ENCODE measurements at places on chromosomes 1 and 21.
A peak's percentile ranks its signal among the peaks of the same experiment; 100 is the strongest.

DNA sequence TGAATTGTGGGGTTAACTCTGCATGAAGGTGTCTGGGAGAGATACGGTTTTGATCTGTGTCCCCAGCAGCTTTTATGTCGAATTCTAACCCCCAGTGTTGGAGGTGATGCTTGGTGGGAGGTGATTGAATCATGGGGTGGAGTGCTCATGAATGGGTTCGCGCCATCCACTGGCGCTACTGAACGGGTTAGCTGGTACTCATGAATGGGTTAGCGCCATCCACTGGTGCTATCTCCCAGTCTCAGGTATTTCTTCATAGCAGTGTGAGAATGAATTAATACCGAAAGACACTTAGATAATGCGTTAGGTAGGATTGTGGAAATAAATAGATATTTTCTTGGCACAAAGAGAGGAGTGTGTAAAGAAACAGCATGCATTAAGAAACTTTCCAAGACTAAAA is 32.9 kb upstream of the CLDN8 start:
- no peak for DNase-seq

DNA sequence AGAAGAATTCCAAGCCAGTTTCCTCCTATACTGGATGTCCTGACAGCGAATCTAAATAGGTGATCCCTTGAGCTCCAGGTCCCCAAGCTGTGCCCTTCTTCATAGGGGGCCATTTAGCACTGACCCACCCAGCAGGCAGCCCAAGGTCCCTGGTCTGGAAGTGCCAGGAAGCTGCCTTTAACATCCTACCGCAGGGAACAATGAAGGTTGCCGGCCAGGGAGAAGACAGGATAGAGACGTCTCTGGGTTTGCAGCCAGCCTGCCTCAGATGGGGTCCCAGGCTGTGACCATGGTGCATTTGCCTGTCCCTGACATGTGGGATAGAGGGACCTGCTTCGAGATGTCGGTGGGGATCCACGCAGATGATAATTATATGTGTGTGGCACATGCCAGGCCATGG is 2.7 kb upstream of the RIPK4 start:
- DNase-seq = peak; percentile 61

- no peak for DNase-seq
Measured at GRCh38 chr1:16986560-16986959, 6.1 kb upstream of the MFAP2 start.

DNA sequence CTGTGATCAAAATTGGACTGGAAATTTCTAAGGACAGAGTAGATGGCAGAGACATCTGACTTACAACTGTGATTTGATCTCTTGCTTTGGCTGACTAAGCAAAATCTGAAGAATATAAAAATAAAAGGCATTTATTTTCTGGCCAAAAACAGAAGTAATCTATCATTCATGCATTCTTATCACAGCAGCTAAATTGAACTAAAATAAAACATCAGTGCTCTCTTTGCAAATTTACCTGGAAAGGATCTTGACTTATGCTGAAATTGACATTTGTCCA is 81.4 kb upstream of the ZNF678 start:
- no peak for DNase-seq

DNA sequence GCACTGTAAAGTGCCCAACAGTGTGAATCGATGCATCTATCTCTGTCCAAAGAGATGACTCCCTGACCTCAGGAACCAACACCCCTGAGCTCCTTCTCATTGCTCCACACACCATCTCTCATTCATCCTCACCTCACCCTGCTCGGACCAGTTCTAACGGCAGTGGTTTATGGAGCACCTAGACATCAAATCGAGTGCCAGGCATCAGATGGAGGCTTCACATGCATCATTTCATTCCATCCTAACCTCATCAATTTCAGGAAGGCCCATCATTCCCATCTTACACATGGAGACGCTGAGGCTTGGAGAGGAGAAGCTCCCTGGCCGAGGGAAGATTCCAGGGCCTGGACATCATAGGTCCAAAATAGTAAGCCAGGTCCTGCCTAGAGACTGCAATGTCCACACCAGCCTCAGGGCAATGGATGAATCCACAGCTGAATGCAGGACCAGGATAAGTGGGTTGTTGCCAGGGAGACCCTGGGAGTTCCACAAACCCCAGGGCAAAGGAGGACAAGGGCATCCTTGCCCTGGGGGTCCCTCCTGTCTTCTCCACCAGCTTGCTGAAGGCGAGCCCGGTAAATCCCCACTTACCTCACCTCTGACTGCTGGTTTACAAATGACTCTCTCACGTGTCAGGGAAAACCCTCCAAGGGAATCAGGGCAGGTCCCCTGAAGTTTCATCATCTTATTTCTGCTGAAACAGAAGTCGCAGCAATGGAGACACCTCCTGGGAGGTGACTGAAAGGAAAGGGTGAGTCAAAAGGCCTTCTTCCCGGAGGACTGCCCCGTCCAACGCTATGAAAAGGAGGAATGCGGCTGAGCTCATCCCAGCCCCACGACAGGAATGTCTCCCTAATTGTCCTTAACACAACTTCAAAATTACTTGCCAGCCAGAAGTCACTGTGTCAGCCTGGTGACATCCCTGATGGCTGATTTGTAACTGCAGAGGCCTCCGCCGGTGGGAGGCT is 9.0 kb upstream of the IFFO2 start:
- DNase-seq = no peak

GRCh38 chr1:99811075-99811474 is 39.1 kb upstream of the AGL start:
- DNase-seq = no peak

GRCh38 chr1:50371749-50372148 is 51.5 kb downstream of the DMRTA2 start:
- DNase-seq = no peak

GRCh38 chr1:21344750-21345443 is 54.6 kb upstream of the ECE1 start:
- no peak for DNase-seq

DNA sequence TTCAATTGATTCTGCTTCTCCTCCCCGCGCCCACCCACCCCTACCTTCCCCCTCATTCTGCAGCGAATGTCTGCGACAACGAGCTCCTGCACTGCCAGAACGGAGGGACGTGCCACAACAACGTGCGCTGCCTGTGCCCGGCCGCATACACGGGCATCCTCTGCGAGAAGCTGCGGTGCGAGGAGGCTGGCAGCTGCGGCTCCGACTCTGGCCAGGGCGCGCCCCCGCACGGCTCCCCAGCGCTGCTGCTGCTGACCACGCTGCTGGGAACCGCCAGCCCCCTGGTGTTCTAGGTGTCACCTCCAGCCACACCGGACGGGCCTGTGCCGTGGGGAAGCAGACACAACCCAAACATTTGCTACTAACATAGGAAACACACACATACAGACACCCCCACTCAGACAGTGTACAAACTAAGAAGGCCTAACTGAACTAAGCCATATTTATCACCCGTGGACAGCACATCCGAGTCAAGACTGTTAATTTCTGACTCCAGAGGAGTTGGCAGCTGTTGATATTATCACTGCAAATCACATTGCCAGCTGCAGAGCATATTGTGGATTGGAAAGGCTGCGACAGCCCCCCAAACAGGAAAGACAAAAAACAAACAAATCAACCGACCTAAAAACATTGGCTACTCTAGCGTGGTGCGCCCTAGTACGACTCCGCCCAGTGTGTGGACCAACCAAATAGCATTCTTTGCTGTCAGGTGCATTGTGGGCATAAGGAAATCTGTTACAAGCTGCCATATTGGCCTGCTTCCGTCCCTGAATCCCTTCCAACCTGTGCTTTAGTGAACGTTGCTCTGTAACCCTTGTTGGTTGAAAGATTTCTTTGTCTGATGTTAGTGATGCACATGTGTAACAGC is 339.9 kb downstream of the NTNG1 start:
- DNase-seq = no peak

- no peak for DNase-seq
Measured at GRCh38 chr1:45038240-45038639, 26.2 kb downstream of the UROD start.

DNA sequence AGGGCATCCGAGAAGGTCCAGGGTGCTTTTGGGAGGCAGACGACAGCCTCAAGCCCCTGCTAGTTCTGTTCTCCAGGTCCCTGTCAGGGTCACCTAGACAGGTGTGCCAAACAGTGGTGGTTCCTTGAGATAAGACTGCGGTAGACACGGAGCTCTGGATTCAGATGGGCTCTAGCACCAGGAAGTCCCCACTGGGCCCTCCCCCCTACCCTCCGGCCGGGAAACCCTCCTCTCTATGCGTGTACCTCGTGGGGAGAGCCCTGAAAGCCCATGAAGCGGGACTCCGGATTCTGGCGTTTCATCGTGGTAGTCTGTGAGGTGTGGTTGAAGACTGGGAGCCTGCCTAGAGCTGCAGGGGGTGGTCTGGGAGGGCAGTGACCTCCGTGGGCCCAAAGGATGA is 2.1 kb upstream of the KCNA2 start:
- no peak for DNase-seq

DNA sequence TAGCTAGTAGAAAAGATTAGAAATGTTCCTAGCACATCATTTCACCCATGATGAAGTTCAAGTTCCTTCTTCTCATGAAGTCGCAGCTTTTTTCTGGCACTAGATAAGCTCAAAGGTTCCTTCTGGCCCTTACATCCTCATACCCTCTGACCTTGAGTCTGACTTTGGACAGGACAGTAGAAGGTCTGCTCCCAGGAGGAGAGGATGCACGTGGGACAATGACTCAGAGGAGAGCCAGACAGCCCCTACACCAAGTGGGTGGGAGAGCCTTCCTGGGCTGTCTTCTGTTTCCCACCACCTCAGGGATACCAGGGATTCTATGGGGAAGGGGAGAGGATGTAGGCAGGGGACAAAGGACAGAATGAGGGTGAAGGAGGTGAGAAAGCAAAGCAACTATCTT is 86.0 kb downstream of the HHIPL2 start:
- no peak for DNase-seq

DNA sequence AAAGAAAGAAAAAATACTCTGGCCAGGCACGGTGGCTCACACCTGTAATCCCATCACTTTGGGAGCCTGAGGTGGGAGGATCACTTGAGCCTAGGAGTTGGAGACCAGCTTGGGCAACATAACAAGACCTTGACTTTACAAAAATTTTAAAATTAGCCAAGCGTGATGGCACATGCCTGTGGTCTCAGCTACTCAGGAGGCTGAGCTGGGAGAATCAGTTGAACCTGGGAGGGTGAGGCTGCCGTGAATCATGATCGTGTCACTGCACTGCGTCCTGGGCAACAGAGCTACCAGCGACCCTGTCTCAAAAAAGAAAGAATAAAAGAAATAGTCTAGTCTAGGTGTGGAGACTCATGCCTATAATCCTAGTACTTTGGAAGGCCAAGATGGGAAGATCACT is 22.3 kb downstream of the RRP1B start:
- no peak for DNase-seq

DNA sequence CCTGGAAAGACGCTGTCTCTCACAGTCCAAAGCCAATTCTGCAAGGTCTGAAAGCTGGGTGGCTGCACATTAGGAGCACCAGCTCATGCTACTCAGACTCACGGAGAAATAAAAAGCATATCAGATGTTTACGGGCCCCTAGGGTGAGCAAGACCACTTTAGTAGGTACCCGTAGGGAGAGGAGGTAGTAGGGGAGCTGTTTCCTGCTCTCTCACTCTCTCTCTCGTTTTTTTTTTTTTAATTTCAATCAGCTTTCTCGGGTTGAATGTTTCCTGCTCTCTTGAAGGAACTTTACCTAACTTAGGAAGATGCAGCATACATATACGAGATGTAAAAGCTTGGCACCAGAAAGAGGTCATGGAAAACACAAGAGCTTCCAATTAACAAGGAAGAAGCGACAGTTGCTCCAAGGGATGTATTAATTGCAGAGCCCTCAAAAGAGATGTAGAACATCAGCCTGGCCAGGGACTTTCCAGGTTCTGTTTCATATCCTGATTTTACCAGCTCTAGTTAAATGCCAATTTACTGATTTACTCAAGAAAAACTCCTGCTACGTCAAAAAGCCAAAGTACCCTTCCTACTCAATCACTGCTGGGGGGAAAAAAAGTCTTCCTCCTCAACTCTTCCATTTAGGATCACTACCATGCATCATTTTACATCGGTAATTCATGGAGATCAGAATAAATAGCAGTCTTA is 3.1 kb downstream of the LORICRIN start:
- DNase-seq = no peak

DNA sequence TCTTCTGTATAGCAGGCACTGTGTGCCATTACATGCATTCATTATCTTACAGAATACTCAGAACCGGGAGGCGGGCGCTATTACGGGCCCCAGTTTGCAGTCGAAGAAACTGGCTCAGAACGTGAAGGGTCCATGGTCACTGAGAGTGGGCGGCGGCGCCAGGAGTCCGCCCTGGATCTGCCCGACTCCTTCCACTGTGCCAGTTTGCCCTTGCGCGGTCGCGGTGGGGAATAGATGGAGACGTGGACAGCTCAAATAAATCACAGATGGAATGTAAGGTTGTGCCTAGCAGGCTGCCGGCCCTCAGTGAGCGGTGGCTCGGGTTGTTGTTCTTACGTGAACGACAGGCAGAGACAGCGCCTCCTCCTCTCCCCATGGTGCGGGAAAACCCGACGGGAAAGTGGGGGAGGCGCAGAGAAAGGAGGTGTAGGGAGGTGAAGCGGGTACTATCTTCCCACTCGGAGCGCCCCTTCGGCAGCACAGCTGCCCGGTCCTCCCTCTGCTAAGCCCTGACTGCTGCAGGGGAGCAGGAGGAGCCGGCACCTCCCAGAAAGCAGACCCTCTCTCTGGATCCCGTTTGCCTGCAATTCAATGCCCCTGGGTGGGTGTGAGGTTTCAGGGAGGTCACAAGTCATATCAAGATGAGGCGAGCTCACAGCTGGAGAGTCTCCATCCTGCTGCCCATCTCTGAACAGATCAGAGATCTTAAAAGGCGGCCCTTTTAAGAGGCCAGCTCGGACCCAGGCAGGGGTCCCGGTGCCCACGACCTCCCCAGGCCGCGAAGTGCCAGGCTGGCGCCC is 1.1 kb downstream of the COL9A2 start:
- DNase-seq = no peak

- no peak for DNase-seq
Measured at GRCh38 chr1:226046240-226046639, 16.3 kb upstream of the H3-3A start.

GRCh38 chr1:201619513-201619912 is 80.6 kb downstream of the NAV1 start:
- DNase-seq = no peak

Data from coronary artery (tissue), 2 donors.